AG04449 (cell line): ENCODE measurements at places on chromosomes 11 and 22.
A peak's percentile ranks its signal among the peaks of the same experiment; 100 is the strongest.

DNA sequence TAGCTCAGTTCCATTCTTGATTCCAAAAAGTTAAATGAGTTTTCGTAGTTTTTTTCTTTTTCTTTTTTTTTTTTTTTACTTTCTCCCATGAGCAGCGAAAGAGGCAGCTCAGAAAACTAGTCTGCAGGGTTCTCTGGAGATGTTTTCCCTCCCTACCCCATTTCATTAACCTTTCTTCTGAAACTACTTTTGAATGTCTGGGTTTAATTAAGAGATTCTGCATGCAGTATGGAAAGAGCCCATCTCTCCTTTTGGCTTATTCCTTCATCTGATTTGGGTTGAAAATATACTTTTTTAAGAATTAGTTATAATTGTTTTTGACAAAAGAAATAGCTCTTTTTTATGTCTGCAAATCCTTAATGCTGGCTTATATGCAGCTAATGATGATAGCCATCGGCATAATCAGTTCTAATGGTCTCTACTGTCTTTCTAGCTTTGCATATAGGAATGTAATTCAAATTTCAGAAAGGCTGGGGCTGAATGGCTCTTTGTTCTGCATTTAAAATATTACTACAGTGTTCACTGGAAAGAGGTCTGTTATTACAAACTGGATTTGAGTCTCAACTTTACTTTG is 265.3 kb downstream of the FAT3 start:
- no peak for DNase-seq

DNA sequence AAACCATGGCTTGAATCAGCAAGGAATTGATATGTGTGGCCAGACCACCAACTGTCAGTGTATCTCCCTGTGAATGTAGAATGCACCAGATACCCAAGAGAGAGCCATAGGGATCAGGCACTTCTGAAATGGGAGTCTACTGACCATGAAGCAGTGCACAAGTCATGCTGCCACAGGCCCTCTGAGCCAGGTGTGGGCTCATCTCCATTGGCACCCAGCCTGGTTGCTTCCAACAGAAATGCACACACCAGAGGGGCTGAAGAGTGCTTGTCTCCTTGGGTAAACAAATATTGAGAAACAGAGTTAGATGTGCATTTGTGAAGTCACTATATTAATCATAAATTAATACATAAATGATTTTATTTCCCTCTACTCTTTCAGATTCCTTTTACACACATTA is 28.4 kb upstream of the PANX1 start:
- DNase-seq, result no peak

- no peak for DNase-seq
Measured at GRCh38 chr11:19892876-19893275, 180.2 kb downstream of the NAV2 start.

GRCh38 chr11:5929571-5930368 is 12.3 kb upstream of the OR56A3 start:
- no peak for DNase-seq

DNA sequence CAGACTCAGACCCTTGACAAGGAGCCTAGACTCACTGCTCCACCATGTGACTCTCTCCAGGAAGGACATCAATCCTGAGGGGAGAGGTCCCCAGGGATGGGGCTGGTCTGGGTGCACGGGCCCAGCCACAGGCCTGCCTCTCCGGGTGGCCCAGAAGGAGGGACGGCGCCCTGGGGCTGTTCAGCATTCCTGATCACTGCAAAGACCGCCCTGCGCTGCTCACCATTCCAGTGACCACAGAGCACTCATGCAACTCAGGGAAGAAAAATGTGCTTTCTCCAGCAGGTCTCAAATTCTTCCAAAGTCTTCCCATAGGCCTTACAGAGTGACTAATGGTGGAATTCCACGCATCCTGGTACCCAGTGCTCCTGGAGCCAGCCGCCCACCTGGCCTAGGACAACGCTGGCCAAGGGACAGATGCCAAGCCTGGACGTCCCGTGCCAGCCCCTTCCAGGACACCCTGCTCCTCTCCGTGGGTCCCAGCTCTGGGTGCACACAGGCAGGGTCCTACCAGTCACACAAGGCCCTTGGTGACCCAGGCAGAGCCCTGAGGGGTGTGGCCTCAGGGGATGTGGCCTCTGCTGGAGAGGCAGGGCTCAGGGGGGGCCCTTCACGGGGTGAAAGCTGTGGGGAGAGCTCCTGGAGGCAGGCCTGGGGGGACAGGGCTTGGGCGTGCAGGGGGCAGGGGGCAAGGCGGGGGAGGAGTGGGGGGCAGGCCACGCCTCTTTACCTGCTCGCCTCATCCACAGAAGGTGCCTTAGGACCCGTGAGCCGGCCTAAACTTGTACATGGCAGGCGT is 178.8 kb downstream of the IGLL1 start:
- peak; percentile 69 for DNase-seq

DNA sequence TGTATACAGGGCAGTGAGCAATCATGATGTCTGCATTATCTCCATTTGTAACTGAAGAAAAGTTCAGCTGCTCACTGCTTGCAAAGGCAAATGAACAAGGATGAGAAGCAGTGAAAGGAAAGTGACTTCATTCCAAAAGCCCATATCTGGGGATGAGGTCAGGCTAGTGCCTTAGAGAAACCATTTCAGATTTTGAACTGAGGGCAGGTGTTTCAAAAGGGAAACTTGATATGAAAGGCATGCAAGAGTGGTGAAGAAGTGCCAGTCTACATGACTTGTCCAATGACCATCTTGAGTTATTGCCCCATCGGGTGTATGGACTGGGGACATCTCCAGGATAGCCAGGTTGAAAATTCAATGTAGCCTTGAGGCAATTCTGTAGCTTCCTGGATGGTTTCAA is 7.3 kb upstream of the APOL4 start:
- no peak for DNase-seq

DNA sequence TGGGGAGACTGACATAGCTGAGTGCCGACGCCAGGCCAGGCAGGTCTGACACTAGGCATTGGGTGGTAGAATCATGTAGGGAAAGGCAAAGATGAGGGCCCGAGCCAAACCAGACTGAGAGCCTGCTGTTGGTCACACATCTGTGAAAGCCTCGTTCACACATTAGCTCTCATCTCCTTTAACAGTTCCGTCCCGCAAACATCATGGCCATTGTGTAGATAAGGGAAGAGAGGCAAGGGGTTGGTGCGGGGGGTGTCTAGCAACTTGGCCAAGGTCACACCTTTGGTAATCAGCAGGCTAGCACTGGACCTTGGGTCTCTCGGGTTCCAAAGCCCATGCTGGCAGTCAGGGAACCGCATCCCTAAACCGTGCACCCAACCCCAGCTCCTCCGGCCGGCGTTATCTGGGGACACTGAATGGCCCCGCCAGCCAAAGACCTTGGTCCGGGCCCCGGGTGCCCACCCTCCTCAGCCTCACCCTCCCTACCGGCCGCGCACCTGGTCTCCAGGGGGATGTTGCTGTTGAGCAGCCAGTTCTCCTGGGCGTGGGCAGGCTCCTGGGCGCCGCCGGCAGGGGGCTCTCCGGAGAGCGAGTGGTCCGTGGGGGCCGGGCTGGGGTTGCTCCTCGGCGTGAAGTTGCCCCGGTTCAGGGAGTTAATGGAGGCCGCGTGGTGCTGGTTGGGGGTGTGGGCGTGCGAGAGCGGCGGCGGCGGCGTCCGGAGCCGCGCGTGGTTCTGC is 328.3 kb upstream of the NARS2 start:
- DNase-seq, result no peak

DNA sequence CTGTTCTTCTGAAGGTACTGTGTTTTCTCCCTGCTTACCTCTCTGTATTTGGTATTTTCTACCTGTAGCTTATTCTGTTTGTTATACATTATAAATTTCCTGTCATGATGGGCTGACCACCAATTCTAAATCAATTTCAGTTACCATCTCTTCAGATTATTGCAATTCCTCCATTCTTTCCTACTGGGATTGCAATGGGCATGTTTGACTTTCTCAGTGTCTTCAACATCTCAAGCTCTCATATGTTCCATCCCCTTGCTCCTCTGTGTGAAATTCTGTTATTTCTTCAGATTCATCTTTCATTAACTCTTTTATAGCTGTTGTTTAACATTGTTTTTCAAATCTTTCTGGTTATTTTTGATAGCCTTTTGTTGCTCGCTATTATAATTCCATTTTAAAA is 15.5 kb upstream of the C22orf39 start:
- DNase-seq, result no peak

DNA sequence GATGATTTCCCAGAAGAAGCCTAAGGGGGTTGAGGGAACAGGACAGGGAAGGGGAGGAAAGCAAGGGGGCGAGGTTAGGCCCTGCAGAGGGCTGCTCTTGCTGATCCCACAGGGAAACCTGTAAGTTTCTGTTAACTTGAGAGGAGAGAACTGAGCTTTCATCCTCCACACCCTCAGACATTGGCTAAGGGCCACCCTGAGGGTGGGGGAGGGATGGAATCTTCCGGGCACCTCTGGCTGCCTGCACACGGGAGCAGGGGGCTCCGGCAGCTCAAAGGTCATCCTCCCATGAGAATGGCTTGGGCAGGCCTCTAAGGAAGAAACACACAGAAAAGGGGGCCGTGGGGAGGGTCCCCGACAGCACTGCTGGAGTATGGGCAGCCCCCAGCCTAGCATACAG is 108.1 kb downstream of the TSPAN18 start:
- no peak for DNase-seq

GRCh38 chr11:45725121-45725520 is 59.7 kb upstream of the CHST1 start:
- DNase-seq, result no peak

DNA sequence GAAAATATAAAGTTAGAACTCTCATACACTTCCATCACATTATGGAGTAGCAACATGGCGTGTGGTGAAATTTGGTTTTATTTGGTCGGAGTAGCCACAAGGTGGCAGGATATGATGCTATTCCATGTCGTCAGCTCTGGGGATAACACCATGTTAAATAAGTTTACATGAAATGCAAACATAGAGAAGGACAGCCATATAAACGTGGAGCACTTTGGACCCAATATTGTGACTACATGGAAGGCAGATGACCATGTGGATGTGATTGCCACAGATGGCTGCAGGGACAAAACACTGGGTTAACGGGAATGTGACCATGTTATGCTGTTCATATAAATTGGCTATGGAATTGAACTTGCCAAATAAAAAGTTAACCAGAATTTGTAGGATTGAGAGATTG is 21.0 kb downstream of the OR5M11 start:
- DNase-seq, result no peak

GRCh38 chr11:55967914-55968313 is 1.8 kb downstream of the OR10AG1 start:
- DNase-seq, result no peak

DNA sequence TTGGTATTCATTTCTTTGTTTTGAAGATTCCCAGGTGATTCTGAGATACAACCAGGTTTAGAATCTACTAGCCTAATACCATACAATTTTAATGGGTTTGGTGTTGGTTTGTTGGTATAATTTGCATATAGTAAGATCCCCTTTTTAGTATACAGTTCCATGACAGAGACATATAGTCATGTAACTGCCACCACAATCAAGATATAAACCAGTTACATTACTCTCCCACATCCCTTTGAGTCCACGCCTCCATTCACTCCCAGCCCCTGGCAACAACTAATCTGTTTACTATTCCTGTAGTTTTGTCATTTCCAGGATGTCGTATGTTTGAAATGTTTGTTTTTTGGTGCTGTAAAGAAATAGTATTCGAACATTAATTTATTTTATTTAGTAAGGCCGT is 4.3 kb downstream of the ASRGL1 start:
- DNase-seq, result no peak

DNA sequence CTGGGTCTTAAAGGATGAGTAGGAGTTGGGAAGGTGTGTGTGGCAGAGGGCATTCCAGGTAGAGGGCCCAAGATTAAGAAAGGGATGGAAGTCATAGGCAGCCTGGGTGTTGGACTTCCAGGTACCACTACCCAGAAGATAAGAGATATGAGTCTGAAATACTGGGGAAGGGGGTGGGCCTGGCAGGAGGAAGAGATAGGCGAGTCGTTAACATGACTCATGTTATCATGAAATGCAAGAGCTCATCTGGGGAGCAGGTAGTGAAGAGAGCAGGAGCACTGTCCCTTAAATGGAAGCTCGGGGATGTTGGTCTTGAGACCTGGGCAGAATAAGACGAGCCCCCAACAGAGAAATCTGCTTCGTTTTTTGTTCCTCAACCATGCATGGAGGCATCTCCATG is 10.2 kb downstream of the ZC3H7B start:
- DNase-seq, result no peak

GRCh38 chr11:65662247-65662798 is 393 bp downstream of the RELA start:
- no peak for DNase-seq

GRCh38 chr11:121898903-121899302 is 217.1 kb downstream of the BLID start:
- DNase-seq, result no peak

- DNase-seq, result peak; percentile 94
Measured at GRCh38 chr11:8709002-8709672, 26.5 kb downstream of the RPL27A start.

DNA sequence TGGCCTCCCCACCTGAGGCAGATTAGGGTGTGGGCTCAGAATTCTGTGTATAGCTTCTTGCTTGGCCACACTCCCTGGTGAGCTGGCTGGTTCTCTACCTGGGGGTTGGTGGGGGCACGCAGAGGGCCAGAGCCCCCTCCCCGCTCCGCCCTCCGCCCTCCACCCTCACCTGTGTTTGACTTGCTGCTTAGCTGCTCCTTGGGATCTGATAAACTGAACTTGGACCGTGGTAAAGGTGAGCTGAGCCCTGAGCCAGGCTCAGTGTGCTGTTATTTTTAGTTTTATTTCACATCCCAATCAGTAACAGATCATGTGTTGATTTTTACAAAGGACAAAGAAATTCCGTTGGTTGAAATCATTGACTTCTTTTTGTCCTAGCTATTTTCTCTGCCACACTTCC is 2.0 kb downstream of the OVOL1 start:
- no peak for DNase-seq

DNA sequence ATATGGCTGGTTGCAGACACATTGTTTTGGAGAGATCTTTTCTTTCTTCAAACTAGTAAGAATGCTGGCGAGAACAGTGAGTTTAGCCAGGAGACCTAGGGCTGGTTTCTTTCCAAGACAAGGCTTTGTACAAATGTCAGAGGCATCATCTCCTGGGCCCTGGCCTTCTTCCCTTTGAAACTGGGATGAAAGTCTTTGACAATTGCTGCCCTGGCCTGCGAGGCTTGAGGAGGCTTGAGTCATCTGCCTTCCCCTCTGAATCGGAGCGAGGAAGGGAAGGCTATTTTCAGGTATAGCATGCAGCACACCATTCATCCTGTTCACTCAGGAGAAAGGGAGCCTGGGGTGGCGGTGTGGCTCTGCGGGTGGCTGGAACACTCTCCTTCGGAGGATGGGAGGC is 21.5 kb upstream of the PARVG start:
- DNase-seq, result no peak

- DNase-seq, result no peak
Measured at GRCh38 chr22:24982301-24983056, 30.0 kb downstream of the KIAA1671 start.

GRCh38 chr11:57752954-57753353 is 1.3 kb upstream of the BTBD18 start:
- no peak for DNase-seq
